AG10803 (cell line): ENCODE measurements at places on chromosomes 6 and 20.

- DNase-seq = no peak
Observed at GRCh38 chr6:116369964-116370759, 585 bp upstream of the DSE start.

DNA sequence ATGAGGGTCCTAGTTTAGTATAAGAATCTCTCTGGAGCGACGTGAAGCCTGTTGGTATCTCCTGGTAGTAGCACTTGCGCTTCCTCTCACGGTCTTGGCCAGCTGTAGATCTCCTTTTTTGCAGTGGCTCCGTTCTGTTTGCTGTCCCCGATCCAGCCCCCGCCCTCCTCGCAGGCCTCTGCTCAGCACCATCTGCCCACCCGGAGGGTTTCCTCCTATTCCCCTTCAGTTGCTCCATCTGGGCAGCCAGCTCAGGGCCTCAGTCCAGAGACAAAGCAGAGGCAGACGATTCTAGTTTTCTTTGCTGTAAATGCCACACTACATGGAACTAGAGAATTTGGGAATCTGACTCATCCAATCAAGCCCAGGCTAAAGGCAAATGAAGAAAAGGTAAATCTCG lies 126.6 kb downstream of the TIAM2 start:
- DNase-seq = peak; percentile 54

GRCh38 chr6:143673669-143674068 lies 4.1 kb upstream of the PHACTR2 start:
- DNase-seq = peak; percentile 86

DNA sequence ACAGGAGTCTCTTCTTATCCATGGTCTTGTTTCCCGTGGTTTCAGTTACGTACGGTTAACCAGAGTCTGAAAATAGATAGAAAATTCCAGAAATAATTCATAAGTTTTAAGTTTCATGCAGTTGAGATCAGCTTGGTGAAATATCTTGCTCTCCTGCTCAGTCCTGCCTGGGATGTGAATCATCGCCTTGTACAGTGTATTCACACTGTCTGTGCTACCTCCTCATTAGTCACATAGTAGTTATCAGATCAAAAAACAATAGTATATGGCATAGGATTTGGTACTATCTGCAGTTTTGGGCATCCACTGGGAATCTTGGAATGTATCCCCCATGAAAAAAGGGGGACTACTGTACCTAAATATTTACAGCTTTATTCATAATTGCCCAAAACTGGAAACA lies 22.7 kb upstream of the MOCS1 start:
- peak; percentile 23 for DNase-seq

- peak; percentile 98 for DNase-seq
Observed at GRCh38 chr20:38073307-38074071, 39.9 kb downstream of the RPRD1B start.

DNA sequence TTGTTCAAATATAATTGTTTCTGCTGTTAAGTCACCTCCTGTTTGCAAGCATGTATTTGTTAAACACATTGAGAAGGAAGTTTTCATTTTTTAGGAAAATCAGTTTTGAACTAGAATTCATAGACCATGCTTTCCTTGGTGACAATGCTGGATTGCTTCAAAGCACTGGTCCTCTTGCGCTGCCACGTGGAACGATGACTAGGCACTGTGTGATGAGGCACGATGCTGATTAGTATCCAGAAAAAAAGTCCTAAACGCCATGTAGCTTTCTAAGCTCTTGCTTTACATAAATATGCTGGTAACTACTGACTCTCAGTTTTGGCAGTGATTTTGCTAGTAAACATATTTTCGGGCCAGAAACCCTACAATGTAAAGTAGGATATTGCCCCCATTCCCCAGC lies 11.1 kb upstream of the EXOC2 start:
- no peak for DNase-seq

GRCh38 chr20:37954626-37955025 lies 51.7 kb downstream of the VSTM2L start:
- DNase-seq = no peak

- no peak for DNase-seq
Observed at GRCh38 chr20:32467506-32468312, 109.6 kb downstream of the ASXL1 start.

DNA sequence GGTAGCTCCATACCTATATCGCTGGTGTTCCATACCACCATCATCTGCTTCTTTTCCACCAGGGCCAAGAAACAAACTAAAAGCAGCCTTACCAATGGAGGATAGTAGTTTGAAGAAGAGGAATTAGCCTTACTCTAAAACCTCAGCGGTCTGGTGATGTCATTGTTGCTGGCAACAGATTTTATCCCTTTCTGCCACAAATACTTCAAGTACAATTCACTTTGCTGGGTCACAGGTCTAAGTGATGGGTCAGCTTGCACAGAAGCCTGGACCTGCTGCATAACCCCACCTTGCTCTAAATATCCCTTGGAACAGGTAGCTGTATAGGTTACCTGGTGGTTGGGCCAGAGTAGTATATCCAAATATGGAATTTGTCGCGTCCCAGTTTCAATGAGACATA lies 53.2 kb upstream of the THEMIS start:
- no peak for DNase-seq
